Stimulated activated CD8-positive, alpha-beta memory T cell treated with anti-CD3 and anti-CD28 coated beads, Interleukin-12 subunit alpha, Interleukin-12 subunit beta, amount 100 ng/mL, for 4 hours (primary cell): ENCODE measurements at places on chromosomes 6 and 20.

GRCh38 chr6:90719321-90720195, 132.7 kb upstream of the MAP3K7 start:
- DNase-seq = no peak

DNA sequence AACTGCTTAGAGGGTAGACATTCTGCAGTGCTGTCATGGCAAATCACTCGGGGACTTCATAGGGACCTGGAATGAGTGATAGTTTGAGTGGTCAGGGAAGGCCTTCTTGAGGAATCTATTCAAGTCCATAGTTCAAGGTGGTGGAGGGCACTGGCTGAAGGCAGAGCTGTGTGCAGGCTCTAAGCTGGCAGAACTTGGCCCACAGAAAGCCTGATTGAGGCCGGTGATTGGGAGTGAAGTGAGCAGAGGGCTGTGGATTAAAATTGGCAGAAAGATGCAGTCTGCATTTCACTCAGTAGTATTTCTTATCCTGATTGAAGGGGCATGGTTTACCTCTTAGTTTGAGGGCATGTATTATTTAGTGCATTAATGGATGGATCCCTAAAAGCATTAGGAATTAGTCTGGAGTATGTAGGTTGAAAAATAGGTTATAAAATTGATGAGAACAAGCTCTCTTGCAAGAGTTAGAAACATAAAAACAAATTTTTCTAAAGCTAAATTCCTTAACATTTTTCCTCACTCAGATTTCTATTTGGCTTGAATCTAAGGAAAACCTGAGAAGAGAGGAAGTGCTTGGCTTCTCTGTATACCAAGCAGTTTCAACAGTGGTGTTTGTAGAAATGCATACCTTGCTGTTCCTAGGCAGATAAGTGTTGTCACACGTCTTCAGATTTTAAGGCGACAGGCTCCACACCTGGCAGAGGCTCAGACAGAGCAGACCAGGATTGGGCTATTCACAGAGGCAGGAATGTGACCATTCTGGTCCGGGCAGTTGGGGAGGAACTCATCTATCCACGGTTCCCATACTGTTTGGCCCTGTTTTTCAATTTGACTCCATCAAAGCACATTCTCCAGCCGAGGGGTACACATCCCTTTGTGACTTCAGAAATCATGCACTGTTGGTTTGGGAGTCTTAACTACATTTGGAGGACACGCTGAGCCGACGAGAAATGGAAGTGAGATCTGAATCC, 45.2 kb downstream of the UTRN start:
- no peak for DNase-seq

DNA sequence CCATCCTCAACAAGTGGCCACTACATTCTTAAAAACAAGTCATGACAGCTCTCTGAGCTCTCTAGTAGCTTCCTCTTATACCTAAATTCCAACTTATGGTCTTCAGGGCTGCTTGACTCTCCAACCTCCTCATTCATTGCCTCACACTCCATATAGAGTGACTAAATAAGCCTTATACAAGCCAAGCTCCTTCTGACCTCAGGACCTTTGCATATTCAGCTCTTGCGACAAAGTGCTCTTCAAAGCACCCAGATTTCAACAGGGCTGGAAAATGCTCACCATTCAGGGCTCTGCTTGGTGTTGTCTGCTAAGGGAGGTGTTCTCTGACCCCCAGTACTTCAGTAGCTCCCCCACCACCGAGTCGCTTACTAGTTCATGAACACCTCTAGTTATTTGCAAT, 3.7 kb downstream of the TREML2 start:
- DNase-seq = no peak

- no peak for DNase-seq
Measured at GRCh38 chr6:67112120-67112519, 1405.1 kb upstream of the EYS start.

DNA sequence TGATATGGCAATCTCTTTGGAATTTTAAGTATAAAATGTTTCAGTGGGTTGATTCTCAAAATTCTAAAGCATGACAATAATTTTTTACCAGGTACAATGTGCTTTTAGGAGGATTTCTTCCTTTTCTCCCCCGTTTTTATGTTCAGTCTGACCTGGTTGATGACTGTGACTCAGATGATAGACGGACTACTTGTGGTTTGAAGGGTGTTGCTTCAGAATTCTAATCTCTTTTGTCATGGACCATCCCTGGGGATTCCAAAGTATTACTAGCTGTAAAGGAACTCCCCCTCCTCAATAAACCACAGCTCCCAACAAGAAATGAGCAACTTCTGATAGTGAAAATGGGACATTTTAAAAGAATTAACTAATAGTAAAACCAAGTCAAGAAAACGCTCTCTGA, 34.9 kb upstream of the TNFAIP3 start:
- DNase-seq = no peak
